ENCODE measurements at places on chromosomes 4 and X.

- DNase-seq, result no peak
Measured at GRCh38 chr4:108941904-108942430, 179.1 kb upstream of the ETNPPL start.

- no peak for DNase-seq
Measured at GRCh38 chr4:187321711-187322110, 598.1 kb upstream of the FAT1 start.

GRCh38 chrX:39288592-39288991 is 487.3 kb downstream of the MID1IP1 start:
- DNase-seq, result no peak

DNA sequence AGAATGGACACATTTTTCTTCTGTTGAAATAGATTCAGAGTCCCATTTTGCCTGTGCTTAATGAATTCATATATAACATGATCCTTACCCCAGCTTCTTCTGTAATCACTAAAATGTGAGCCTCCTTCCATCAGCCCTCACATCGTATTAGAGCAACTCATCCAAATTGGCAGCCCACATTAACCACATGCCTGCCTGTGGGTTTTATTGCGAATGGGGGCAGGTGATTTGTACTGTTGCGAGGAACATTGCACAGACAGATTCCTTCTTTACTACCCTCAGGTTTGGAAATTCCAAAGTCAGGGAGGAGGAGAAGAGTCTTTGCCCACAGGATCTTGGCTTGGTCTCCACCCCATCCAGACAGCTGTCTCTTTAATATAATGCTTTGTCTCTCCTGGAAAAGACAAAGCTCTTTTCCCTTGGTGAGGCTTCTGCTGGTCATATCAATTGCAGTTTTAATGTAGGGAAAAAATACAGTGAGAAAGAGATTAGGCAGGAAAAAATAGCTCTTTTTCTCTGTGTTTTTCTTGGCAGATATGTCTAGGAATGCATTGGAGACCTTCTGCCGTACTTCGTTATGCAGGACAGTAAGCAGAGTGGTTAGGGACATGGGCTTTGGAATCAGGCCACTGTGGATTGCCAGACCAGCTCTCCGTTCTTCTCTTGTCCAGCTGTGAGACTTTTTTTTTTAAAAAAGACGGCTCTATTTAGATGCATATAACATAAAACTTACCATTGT is 371.2 kb downstream of the AFF2 start:
- DNase-seq, result no peak

GRCh38 chr4:148227147-148227546 is 215.1 kb downstream of the NR3C2 start:
- no peak for DNase-seq

- no peak for DNase-seq
Measured at GRCh38 chr4:173878701-173879100, 348.7 kb upstream of the HAND2 start.

DNA sequence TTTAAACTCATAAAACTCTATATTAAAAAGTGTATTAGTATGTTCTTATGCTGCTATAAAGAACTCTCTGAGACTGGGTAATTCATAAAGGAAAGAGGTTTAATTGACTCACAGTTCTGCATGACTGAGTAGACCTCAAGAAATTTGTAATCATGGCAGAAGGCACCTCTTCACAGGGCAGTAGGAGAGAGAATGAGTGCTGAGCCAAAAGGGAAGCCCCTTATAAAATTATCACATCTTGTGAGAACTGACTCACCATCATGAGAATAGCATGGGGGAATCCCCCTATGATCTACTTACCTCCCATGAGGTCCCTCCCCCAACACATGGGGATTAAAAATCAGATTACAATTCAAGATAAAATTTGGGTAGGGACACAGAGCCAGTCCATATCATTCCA is 463.2 kb downstream of the KLHL13 start:
- no peak for DNase-seq

GRCh38 chr4:43353552-43353951 is 461.0 kb downstream of the GRXCR1 start:
- DNase-seq, result no peak

- no peak for DNase-seq
Measured at GRCh38 chr4:62262676-62263075, 1062.5 kb downstream of the ADGRL3 start.

GRCh38 chr4:27717431-27717755 is 856.8 kb downstream of the STIM2 start:
- DNase-seq, result no peak

DNA sequence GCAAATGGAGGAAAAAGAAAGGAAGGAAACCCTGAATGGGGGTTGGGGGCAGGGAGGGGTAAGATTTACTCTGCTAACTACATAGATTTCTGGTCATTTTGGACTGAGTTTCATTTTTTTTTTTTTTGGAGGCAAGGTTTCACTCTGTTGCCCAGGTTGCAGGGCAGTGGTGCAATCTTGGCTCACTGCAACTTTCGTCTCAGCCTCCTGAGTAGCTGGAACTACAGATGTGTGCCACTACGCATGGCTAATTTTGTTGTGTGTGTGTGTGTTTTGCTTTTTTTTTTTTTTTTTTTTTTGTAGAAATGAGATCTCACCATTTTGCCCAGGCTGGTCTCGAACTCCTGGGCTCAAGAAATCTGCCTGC is 223.5 kb downstream of the APBB2 start:
- no peak for DNase-seq

- peak; percentile 24 for DNase-seq
Measured at GRCh38 chrX:129759576-129760061, 20.1 kb upstream of the SASH3 start.

- no peak for DNase-seq
Measured at GRCh38 chr4:78749258-78749971, 26.7 kb upstream of the BMP2K start.

GRCh38 chr4:141768954-141769353 is 132.6 kb downstream of the IL15 start:
- peak; percentile 53 for DNase-seq

- peak; percentile 80 for DNase-seq
Measured at GRCh38 chr4:100299046-100299840, 109.0 kb upstream of the DDIT4L start.

DNA sequence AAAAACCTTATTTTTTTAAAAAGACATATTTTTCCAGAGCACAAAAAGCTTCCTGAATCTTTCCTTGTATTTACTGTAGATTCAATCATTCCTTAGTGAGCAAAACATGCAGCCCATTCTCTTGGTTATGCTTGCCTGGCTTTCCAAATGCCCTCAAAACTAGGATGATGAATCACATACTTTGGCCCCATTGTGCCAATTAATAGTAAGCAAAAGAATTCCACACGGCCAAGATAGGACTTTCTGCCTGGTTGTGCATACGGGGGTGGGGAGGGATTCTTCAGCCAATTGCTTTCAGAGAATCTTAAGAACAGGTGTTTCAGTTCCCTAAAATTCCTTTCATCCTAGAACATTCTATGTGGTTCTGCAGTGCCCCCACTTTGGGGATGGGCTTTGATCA is 7.0 kb downstream of the RAI2 start:
- no peak for DNase-seq

- DNase-seq, result no peak
Measured at GRCh38 chr4:106495476-106495875, 126.9 kb upstream of the GIMD1 start.

GRCh38 chr4:139919004-139919403 is 235.0 kb downstream of the MAML3 start:
- DNase-seq, result no peak

GRCh38 chr4:106893395-106893881 is 142.7 kb downstream of the DKK2 start:
- no peak for DNase-seq

- DNase-seq, result no peak
Measured at GRCh38 chr4:151574968-151575367, 166.0 kb downstream of the FHIP1A start.

DNA sequence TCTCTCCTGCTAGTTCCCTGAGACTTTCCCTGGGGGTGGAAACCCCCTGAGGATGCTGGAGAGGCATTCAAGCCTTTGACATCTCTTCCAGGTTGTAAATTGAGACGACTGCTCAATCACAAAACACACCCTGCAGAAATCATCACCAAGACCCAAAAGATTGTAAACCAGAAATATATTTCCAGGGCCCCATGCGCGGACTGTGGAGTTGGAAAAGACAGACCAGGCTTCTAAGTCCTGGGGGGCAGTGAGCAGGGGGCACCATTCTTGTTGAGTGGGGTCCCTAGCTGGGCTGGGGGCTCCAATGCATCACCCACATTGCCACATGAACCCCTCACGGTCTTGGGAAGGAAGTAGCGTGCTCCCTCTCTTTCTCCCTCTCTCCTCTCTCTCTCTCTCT is 87.9 kb upstream of the C4orf50 start:
- no peak for DNase-seq

- DNase-seq, result no peak
Measured at GRCh38 chr4:169080981-169081380, 70.9 kb upstream of the CBR4 start.

GRCh38 chr4:123807866-123808265 is 411.3 kb downstream of the SPRY1 start:
- DNase-seq, result no peak

GRCh38 chr4:176841711-176842112 is 49.0 kb upstream of the VEGFC start:
- DNase-seq, result peak; percentile 63

GRCh38 chr4:177339477-177340374 is 30.1 kb downstream of the NEIL3 start:
- peak; percentile 14 for DNase-seq

DNA sequence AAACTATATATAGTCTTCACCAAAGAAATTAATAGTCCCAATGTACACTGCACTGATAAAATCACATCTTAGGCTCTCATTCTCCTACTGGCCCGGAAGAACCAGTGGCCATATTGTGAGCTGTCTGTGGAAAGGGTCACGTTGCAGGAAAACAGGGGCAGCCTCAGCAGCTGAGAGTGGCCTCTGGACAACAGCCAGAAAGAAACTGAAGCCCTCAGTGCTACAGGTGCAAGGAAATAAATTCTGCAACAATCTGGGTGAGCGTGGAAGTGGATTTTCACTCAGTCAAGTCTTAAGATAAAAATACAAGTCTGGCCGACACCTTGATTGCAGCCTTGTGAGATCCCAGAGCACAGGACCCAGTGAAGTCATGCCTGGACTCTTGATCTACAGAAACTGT is 3.2 kb upstream of the SLC25A14 start:
- DNase-seq, result no peak

DNA sequence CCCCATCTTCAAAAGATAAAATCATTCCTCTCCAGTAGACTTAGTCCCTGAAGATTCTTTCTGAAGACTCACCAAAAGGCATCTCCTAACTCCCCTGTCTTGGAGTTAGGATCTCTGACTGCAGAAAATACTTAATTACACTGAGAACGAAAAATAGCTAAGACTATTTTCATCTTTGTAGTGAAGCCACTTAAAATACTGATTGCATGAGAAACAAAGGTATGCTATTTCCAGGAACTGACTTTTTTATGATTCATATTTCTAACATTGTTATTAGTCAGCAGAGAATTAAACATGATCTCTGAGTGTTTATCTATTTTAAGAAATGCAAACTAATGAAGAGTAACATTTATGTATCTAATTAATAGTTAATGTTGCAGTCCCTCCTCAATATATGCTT is 71.8 kb upstream of the NR3C2 start:
- DNase-seq, result peak; percentile 34

DNA sequence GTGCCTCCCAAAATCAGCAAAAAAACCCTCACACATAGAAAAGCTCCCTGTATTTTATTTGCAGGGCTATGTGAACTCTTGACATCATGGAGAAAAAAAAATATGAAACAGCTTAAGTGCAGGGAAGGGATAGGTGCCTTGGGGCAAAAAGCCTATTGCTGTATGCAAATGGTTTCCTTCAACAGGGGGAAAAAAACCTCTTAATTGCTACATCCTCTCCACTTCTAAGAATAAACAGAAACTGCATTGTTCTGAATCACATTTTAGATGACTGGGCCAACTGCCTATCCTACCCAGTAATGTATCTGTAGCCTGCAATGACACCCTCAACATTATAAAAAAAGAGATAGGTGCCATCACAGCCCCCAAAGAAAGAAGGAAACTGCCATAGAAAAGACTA is 229.4 kb upstream of the GALNTL6 start:
- no peak for DNase-seq

- DNase-seq, result peak; percentile 11
Measured at GRCh38 chrX:153032397-153033118, 23.7 kb upstream of the PNMA3 start.

- no peak for DNase-seq
Measured at GRCh38 chr4:81455897-81456296, 15.8 kb downstream of the RASGEF1B start.

- DNase-seq, result no peak
Measured at GRCh38 chr4:113444386-113444785, 317.2 kb downstream of the CAMK2D start.

DNA sequence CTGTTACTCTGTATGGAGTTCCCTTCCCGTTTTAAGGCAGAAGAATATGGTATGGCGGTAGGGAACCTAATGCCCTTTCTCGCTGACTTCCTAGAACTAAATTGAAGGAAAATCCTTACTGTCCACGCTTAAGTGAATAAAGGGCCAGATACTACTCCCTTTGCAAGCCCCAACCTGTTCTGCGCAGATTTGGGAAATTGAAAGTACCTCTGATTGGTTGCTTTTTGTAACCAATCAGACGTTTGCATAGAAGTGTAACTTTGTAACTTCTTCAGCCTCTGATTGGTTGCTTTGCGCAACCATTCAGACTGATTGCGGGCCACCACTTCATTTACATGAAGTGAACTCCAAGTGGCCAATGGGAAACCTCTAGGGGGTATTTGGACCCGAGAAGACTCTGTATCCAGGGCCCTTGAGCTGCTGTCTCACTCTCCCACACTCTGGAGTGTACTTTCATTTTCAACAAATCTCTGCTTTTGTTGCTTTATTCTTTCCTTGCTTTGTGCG is 1.2 kb upstream of the TMEM33 start:
- no peak for DNase-seq

- no peak for DNase-seq
Measured at GRCh38 chrX:31165241-31166035, 93.6 kb upstream of the FTHL17 start.

GRCh38 chrX:48465336-48465933 is 4.6 kb downstream of the SLC38A5 start:
- DNase-seq, result peak; percentile 68

DNA sequence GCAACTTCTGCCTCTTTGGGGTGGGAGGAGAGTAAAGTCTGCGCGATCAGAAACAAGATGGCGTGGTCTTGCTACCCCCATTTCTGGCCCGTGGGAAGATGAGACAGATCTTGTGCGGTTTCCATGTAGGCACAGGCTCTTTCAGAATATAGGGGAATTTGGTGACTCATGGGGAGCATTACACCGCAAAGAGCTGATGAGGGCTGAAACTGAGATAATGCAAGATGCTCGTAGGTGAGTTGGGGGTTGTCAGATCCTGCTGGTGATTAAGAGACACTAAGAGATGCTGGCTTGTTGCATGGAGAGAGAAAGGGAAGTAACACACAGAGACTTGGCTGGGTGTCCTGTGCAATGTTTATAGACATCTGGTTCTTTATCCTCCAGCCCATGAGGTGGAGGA is 1.5 kb downstream of the EVC start:
- peak; percentile 86 for DNase-seq

- DNase-seq, result no peak
Measured at GRCh38 chrX:23911126-23911835, 3.5 kb downstream of the CXorf58 start.

Measured in HS-5 (cell line).